Posterior cingulate gyrus (tissue), 11 donors: ENCODE measurements at places on chromosomes 13 and 19.

- no peak for DNase-seq
These were observed 33.1 kb upstream of the CACTIN start for GRCh38 chr19:3659746-3660112.

DNA sequence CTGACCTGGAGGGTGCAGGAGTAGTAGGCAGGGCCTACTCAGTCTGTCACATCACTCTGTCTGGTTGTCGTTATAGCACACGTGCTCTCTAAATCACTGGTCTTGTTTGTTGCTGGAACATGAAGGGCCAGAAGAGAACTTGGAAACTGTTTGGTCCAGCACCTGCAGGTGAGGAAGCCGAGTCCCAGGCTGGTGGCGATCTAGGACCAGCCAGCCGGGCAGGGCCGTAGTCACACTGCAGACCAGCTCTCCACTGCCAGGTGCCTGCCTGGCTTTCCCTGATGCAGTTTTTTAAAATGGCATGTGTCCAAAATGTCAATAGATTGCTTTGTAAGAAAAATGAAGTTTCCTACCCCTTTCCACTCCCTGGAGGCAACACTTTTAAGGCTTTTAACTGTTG lies 53.7 kb downstream of the GGACT start:
- DNase-seq = no peak

DNA sequence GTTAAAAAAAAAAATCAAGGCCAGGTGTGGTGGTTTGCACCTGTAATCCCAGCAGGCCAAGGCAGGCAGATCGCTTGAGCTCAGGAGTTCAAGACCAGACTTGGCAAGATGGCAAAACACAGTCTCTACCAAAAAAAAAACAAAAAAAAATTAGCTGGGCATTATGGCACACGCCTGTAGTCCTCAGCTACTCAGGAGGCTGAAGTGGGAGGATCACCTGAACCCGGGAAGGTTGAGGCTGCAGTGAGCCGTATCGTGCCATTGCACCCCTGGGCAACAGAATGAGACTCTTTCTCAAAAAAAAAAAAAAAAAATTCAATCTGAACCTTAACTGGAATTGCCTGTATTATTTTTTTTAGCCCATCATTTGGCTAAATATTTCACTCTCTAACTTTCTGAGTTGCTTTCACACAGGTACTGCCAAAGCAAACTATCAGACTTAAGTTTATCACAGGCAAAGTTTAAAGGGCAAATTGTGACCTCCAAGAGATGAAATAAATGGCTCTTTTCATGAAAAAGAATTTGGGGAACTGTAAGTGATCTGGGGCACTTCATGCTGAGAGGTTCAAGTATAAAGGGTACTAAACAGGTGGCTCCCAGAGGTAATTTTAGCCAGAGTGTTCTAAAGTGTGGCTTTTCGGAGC lies 14.7 kb upstream of the SLC25A30 start:
- no peak for DNase-seq

DNA sequence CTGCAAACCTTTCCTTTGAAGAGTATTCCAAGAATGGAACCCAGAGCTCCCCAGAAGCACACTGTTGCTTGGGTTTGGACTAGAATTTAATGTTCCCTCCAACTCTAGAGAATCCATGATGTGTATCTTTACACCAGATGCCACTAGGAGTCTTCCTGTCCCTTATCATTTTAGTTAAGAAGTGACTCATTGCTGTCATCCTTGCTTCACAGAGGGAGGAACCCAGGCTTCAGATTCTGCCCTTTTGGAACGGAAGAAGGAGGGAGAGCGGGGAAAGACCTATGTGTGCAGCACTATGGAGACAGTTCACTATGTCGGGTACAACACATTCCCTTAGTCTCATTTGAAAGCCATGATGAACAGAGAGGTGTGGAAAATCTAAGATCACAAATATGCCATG lies 2.1 kb upstream of the ATP12A start:
- no peak for DNase-seq

DNA sequence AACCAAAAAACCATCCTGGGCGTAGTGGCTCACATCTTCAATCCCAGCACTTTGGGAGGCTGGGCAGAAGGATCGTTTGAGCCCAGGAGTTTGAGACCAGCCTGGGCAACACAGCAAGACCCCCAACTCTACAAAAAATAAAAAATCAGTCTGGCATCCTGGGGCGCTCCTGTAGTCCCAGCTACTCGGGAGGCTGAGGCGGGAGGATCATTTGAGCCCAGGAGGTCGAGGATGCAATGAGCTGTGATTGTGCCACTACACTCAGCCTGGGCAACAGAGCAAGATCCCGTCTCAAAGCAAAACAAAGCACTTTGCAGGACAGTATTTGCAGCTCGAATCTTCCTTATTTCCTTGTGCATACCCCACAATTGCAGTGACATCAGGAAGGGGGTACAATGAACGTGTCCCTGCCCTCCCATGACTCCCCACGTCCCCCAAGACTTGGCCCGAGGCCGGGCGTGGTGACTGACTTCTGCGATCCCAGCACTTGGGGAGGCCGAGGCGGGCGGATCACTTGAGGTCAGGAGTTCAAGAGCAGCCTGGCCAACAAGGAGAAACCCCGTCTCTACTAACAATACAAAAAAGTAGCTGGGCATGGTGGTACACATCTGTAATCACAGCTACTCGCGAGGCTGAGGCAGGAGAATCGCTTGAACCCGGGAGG lies 870 bp downstream of the NDUFB7 start:
- no peak for DNase-seq

DNA sequence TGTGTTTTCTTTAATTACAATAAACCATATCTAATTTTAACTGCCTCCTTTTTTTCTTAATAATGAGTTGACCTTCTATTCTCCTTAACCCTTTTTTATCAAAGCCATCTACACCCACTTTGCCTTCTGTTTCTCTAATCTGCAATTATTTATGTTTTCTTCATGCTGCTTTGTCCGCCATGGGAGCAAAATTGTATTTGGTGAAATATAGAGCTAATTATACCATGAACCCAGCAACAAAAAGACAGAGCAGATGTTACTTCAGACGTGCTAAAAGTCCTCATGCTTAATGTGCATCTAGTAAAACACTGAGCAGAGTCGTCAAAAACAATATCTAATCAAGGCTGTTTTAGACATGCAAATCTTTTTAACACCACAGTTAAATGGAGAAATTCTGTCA lies 264.7 kb downstream of the DACH1 start:
- DNase-seq = no peak

DNA sequence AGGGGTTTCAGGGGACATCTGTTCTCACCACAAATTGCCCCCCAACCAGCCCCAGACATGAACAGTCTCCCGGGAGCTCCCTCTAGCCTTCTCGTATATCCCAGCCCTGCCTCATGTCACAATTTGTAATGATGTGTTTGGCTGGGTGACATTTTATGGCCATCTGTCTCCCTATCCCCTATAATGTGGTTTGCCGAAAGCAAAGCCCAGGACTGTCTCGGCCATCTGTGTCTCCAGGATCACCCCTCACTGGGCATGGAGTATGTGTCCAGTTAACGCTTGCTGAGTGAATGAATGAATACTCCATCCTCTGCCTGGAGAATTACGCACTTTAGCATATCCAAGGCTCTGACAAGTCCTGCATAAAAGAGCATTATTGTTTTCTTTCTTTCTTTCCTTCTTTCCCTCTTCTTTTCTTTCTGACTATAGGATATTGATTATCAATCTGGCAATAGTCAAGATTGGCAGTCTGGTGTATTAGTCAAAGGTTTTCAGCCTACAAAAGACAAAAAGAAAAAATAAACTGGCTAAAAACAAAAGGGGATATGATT lies 15.1 kb downstream of the HPN start:
- DNase-seq = no peak

GRCh38 chr19:41407271-41407670 lies 9.7 kb downstream of the BCKDHA start:
- DNase-seq = no peak

- no peak for DNase-seq
These were observed 11.7 kb upstream of the TRIM13 start for GRCh38 chr13:49985129-49985528.

GRCh38 chr19:5228932-5229777 lies 111.5 kb downstream of the PTPRS start:
- DNase-seq = no peak

DNA sequence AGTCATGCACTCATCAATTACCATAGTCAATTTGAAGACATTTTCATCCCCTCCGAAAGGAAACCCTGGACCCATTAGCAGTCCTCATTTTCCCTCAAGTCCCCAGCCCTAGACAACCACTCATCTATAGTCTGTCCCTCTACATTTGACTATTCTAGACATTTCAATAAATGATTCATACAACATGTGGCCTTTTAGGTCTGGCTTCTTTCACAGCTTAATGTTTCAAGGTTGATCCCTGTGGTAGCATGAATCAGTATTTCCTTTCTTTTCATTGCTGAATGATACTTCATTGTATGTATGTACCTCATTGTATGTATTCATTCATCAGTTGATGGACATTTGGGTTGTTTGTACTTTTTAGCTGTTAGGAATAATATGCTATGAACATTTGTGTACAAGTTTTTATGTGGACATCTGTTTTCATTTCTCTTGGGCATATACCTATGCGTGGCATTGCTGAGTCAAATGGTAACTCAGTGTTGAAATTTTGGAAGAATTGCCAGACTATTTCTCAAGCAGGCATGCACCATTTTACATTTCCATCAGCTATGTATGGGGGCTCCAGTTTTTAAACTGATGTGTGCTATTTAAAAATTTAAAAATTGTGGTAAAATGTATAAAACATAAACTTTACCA lies 18.4 kb downstream of the SPATA13 start:
- no peak for DNase-seq

DNA sequence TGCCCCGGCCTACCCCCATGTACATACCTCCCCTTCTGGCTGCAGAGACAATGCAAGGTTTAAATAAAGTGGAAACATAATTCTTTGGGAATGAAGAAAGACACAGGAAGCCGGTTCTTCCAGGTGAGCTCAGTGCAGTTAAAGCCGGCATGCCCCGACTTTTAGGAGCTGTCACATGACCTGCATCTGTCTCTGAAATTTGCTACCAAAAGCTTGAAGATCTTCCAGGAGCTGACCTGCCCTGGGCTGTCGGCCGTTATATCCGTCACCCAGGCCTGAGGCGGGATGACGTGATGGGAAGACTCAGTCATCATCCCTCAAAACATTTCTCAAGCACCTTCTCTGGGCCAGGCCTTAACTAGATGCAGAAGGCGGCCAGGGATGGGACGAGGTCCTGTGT lies 10.3 kb downstream of the RAB8A start:
- no peak for DNase-seq

DNA sequence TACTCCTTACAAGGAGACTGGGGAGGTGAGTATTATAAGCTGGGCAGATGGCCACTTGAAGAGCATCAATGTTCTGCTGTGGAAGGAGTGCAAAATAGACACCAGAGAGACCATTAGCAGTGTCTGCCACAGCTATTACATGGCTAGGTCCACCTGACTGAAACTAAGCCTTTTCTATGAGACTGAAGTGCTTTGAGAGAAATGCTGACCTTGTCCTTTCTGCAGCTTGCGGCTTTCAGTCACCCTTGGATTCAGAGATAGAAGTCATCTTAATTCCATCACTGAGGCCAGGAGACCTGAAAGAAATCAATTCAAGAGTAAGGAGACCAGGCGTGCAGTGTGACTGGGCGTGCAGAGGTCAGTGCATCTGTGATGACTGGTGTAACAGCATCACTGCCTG lies 1.3 kb upstream of the ZFP28 start:
- no peak for DNase-seq

GRCh38 chr19:14575428-14575980 lies 3.6 kb upstream of the NDUFB7 start:
- no peak for DNase-seq

- no peak for DNase-seq
These were observed 25.9 kb downstream of the UBAC2 start for GRCh38 chr13:99226513-99226912.

- no peak for DNase-seq
These were observed 1.1 kb downstream of the HSPB6 start for GRCh38 chr19:35755550-35756376.

GRCh38 chr19:29690842-29691241 lies 24.2 kb downstream of the C19orf12 start:
- no peak for DNase-seq

- DNase-seq = no peak
These were observed 62.3 kb downstream of the ZIC5 start for GRCh38 chr13:99909097-99909835.

DNA sequence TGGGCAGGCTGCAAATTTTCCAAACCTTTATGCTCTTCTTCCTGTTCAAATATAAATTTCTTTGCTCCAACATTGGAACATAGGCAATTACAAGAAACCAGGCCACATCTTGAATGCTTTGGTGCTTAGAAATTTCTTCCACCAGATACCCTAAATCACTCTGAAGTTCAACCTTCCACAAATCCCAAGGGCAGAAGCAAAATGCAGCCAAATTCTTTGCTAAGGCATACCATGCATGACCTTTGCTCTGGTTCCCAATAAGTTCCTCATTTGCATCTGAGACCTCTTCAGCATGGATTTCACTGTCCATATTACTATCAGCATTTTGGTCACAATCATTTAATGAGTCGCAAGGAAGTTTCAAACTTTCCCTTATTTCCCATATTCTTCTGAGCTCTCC lies 130.9 kb downstream of the DIAPH3 start:
- DNase-seq = no peak

DNA sequence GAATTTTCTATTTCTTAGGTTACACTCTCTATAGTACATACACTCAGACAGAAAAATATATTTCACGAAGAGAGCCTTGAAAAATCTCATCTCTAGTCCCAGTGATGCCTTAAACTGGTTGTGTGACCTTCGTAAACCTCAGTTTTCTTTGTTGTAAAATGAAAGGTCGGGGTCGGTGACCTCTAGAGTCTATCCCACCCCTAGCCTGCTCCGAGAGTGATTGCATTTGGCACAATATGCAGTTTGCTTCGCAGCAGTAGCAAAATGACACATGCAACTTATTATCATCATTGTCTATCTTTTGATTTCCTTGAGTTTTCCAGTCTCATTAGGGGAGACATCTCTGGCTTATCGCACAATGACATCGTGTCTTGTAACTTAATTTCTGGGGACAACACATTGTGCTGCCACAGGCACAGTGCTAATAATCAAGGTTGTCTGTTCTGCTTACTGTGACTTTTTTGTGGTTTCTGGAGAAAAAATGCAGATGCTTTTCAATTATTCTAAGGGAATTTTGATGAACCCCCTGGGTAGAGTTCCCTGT lies 115.0 kb downstream of the GGACT start:
- DNase-seq = no peak

- no peak for DNase-seq
These were observed 54.5 kb downstream of the SPTBN4 start for GRCh38 chr19:40521276-40521675.

GRCh38 chr19:23071147-23071511 lies 45.7 kb upstream of the ZNF730 start:
- no peak for DNase-seq

DNA sequence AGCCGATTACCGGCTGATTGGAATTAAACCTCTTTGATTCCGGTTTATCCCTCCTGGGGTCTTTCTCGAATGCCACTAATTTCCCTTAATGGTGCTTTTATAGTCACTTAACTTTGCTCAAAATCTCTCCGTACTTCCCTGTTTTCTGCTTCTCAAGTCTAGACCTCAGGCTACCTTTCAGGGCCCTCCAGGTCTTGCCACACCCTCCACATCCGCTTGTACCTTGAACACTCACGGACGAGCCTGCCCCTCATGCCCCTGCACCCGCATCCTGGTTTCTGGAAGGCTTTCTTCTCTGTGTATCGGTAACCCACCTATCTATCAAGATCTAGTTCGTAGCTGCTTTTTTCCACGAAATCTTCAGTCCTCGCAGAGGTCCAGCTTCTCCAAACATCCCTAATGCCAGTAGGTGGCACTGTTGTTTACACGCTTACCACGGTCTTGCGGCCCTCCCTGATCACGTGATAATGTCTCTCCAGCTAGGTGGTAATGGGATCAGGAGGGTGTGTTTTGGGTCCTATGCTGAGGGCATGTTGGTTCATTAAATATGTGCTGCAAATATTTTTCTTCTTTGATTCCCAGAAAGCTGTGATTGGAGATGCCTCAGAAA lies 13.8 kb downstream of the ATP12A start:
- DNase-seq = no peak
